ENCODE measurements at places on chromosomes 2 and 18. TPM values are rescaled to one million over a fixed set of nuclear protein-coding genes. Genes with fewer than 3 reads are reported as not detected.

DNA sequence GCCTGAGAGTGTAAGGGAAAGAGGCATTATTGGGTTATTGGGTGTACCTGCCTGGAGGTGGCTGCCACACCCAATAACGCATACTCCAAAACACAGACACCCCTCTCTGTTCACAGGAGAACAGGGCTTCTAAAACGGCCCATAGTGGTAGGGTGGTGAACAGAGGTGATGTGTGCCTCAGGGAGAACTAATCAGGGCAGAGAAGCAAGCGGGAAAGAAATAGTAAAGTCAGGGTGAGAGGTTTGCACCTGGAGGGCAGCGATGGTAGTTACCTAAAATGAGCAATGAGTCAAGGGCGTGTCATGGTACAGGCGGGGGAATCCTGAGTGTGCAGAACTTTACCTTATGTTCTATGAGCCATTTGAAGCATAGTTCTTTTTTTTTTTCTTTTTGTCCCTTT is 21.6 kb upstream of the VPS4B start:
- DNase-seq: no peak

DNA sequence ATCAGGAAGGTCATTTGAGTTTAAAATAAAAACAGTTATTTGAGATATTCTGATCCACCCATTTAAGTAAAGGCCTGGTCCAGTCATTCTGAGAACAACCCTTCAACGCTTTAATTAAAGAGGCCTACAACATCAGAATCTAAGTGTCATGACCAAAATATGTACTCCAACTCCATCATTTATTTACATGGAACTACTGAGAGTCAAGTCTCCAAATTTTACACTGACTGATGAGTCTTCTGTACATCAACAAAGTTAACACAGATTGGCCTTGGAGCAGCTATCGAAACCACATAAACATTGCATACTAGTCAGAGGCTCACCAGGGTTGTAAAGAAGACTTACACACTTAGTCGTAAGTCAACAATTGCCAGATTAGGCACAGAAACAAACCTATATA is 37.1 kb downstream of the PIEZO2 start:
- DNase-seq: no peak

DNA sequence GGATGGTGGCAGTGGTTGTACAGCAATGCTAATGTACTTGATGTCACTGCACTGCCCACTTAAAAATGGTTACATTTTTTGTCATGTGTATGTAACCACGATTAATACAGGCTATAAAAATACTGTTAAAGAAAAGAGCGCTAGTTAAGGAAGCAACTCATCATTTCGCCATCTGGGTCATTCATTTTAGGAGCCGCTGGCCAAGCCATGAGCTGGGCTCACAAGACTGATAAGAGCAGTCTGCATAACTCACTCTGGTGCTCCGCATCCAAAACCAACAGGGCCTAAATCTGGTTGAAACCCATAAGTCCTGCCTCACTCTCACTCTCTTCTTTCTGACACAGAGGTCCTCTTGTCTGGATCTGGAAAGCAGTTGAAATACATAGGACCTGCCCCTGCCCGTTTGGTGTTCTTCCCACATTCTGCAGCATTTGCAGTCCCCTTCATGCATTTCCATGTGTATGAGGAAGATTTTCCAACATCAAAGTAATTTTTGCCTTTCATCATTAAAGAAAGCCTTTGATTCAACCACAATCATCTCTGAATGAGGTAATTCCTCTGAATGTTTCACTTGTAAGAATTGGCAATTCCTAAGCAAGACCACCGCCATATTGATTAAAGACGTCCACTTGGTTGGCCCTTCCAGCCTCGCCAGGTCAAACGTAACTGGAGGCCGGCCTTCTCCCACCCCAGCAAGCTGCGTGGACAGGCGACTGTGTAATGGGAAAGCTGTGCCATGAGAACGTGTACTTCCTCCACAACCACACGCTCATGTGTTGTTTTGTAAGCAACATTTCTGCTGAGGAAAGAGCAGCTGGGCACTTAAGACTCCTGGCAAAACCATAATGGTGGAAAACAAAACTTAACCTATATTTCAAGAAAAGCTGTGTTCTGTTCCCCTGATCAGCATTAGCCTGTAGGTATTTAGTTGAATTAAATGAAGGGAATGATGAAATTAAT is 112.2 kb downstream of the VAPA start:
- DNase-seq: no peak

- no peak for DNase-seq
Observed at GRCh38 chr2:223199531-223200515, 147.8 kb downstream of the KCNE4 start.

- no peak for DNase-seq
Observed at GRCh38 chr2:100073110-100073509, 69.3 kb downstream of the AFF3 start.

DNA sequence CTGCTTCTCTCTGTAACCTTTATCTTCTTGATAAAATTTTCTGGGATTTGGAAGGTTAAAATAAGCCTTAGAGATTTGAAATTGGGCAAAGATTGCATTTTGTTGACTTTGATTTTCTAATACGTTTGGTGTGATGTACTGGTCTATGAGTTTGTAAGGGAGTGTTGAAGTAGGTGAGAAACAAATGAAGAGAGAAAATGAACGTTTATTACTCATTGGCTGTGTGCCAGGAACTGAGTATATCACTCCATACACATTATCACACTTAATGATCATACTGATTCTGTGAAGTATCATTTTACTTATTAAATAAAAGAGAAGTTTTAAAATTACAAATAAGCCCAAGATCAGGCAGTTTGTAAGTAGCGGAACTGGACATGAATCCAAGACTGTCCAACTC is 795.1 kb upstream of the ZEB2 start:
- no peak for DNase-seq

- DNase-seq: no peak
Observed at GRCh38 chr18:2840521-2840920, 6.3 kb upstream of the EMILIN2 start.

- no peak for DNase-seq
Observed at GRCh38 chr2:45305599-45305998, 296.3 kb upstream of the SIX2 start.

- no peak for DNase-seq
Observed at GRCh38 chr2:25371253-25372241, 29.8 kb upstream of the DNMT3A start.

- DNase-seq: no peak
Observed at GRCh38 chr2:234164493-234165413, 114.3 kb downstream of the SPP2 start.

DNA sequence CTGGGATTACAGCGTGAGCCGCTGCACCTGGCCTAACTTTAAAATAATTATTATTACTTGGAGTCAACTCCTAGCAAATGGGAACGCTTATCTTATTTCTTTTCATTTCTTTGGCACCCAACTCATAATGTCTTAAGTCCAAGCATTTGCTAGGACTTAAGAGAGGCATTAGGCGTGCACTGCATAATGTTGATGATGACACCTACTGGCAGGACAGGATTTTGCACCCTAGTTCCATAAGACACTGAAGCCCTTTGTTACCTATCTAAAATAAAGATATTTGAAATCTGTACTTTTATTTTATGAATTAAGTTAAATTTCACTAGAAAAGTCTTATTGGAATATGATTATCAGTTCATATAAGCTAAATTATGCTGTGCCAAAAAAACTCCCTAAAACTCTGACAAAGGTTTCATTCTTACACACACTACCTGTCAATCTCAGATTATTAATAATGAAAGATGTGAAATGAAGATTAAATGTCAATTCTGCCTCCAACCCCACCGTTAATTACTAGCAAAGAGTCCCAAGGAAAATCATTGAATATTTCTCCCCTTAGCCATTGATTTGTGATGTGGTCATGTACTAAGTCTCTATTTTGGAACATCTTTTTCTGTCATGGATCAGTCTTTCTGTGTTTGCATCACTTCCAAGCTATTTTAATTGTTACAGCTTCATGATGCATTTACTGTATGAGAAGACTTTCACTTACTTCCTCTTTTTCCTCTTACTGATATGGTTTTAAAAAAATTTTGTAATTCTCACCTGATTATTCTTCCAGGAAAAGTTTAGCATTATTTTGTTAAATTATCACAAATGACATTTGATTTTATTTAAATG is 12.7 kb upstream of the CDH2 start:
- DNase-seq: no peak

DNA sequence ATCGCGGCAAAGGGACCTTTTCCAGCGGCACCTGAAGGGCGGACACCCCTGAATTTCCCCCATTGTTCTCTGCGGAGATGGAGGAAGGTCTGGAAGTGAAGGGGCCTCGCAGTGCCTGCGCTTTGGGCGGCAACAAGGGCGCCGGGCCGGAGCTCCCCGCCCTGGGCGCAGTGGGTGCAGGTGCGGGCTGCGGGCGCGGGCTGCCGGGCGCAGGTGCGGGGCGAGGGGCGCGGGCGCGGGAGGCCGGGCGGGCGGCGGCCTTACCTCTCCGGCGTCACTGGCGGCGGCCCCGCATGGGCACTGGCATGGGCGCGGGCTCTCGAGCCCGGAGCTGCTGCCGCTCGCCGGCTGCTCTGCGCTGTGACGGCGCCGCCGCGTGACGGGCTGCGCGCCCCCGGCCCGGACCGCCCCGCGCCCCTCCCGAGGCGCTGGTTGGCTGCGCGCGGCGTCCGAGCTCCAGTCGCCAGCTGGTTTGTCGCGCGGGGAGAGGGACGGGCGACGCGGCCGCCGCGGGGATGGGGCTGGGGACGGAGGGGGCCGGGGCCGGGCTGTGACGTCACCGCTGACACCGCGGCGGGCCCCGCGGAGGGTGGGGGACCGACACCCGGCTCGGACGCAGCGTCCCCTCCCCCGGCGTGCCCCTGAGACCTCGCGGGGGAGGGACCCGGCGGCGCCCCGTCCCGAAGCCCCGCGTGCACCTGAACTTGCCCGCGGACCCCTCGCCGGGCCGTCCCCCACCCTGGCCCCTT is at the start of gene KIF1A:
Gene KIF1A (minus strand): TSS at position 362 of the 749 bp plus-strand sequence. CDS start 22,467 bp downstream, outside the sequence.
- DNase-seq: no peak

GREB1 gene
- 130 TPM for total RNA-seq

AGXT gene
- total RNA-seq: not detected

TXNL1 gene
- 5.6 TPM for total RNA-seq
